IMR-90 (cell line): ENCODE measurements at places on chromosomes 12 and 14.

GRCh38 chr14:68942296-68943035 is 36.6 kb downstream of the ACTN1 start:
- peak overlapping the region; percentile 54 for H3K27ac ChIP-seq
- H3K27me3 ChIP-seq, result no peaks in the 10 kb centered on the region
- peaks cover 75% of the 10 kb centered on the region for H3K4me1 ChIP-seq
- peaks cover 27% of the 10 kb centered on the region for H3K36me3 ChIP-seq

GRCh38 chr14:91202234-91202974 is 42.1 kb downstream of the GPR68 start:
- H3K4me3 ChIP-seq, result no peak overlapping the region
- no peaks in the 10 kb centered on the region for H3K27me3 ChIP-seq
- no peak for DNase-seq
- H3K27ac ChIP-seq, result no peak overlapping the region
- peaks cover 14% of the 10 kb centered on the region for H3K36me3 ChIP-seq

DNA sequence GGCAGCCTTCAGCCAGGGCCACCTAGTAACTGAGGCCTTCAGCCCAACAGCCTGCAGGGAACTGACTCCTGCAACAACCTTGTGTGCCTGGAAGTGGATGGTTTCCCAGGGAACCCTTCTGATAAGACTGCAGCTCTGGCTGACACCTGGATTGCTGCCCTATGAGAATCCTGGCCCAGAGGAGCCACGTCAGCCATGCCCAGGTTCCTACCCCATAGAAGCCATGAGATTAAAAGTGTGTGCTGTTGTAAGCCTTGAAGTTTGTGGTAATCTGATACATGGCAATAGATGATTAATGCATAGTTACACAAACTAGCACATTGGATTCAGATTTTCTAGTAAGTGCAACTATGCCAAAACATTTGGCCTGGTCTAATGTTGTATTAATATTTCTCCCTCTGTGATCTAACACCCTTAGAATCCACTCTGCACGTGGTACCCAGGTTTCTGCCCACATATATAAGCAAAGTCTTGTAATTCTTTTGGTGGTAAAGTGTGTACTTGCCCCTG is 64.8 kb upstream of the BEGAIN start:
- peaks cover 15% of the 10 kb centered on the region; the same call in 1 of the 2 replicates for H3K4me1 ChIP-seq
- H3K36me3 ChIP-seq, result no peaks in the 10 kb centered on the region
- no peak overlapping the region for H3K4me3 ChIP-seq
- peak overlapping the region; percentile 5; the same call in 1 of the 2 replicates for H3K27ac ChIP-seq
- H3K27me3 ChIP-seq, result peaks cover 21% of the 10 kb centered on the region

DNA sequence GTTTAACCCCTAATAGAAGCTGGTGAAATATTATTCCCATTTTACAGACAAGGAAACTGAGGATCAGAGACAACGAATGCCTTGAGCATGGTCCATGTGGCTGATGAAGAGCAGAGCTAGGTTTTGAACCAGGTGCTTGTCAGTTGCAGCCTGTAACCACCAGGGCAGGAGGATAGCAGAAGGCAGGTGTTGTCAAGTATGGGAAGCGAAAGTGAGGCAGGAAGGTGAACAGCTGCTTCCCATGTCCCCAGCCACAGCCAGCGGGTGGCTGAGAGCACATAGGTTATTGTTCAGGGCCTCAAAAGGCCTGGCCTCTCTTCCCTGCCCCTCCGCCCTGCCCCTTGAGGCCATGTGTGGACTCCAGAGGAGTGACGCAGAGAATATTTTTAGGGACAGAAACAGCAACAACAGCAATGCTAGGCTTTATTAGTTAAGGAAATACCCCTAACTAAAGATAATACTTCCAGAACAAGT is 39.6 kb downstream of the IQSEC3 start:
- H3K27me3 ChIP-seq, result peaks cover 32% of the 10 kb centered on the region
- H3K4me3 ChIP-seq, result no peak overlapping the region
- no peaks in the 10 kb centered on the region for H3K36me3 ChIP-seq

- no peak overlapping the region for H3K27ac ChIP-seq
- H3K4me1 ChIP-seq, result no peaks in the 10 kb centered on the region
- DNase-seq, result no peak
- no peaks in the 10 kb centered on the region for H3K27me3 ChIP-seq
- no peaks in the 10 kb centered on the region for H3K36me3 ChIP-seq
These were observed 68.9 kb upstream of the BBS10 start for GRCh38 chr12:76417116-76417515.

- H3K27me3 ChIP-seq, result no peaks in the 10 kb centered on the region
- no peak overlapping the region for H3K27ac ChIP-seq
- H3K4me3 ChIP-seq, result no peak overlapping the region
- peaks cover 9% of the 10 kb centered on the region for H3K36me3 ChIP-seq
- peaks cover 13% of the 10 kb centered on the region for H3K4me1 ChIP-seq
These were observed 107.1 kb downstream of the GPR135 start for GRCh38 chr14:59358102-59358501.

- no peak for DNase-seq
- H3K36me3 ChIP-seq, result no peaks in the 10 kb centered on the region
- H3K27me3 ChIP-seq, result no peaks in the 10 kb centered on the region
- H3K4me3 ChIP-seq, result no peak overlapping the region
- H3K4me1 ChIP-seq, result no peaks in the 10 kb centered on the region
These were observed 397.4 kb downstream of the ADAMTS20 start for GRCh38 chr12:43154498-43155045.

DNA sequence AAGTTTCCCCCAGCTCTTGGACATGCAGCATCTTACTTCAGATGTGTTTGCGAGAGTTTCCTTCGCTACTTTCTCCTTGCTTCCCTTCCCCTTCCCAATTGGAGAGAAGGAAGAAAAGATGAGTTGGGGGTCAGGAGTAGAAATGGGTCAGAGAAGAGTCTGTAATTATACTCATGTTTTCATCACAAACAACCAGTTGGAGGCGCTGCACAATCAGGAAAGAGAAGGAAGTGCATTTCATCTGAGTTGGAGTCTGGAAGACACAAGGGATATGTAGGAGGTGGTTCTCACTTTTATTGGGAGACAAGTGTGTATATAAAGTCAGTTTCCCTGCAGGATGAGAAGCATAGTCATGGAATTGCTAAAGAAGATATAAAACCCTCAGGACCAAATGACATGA is 31.3 kb upstream of the VSX2 start:
- H3K4me3 ChIP-seq, result no peak overlapping the region
- no peaks in the 10 kb centered on the region for H3K4me1 ChIP-seq
- no peak overlapping the region for H3K27ac ChIP-seq

GRCh38 chr12:110199339-110200123 is 75.4 kb downstream of the IFT81 start:
- H3K27me3 ChIP-seq, result no peaks in the 10 kb centered on the region
- peaks cover 7% of the 10 kb centered on the region for H3K4me1 ChIP-seq
- H3K36me3 ChIP-seq, result peaks cover 6% of the 10 kb centered on the region
- H3K4me3 ChIP-seq, result no peak overlapping the region
- peak; percentile 78 for DNase-seq

- H3K27ac ChIP-seq, result no peak overlapping the region
- no peak for DNase-seq
- no peaks in the 10 kb centered on the region for H3K4me1 ChIP-seq
- H3K27me3 ChIP-seq, result no peaks in the 10 kb centered on the region
- H3K4me3 ChIP-seq, result no peak overlapping the region
These were observed 253.3 kb downstream of the SLC15A4 start for GRCh38 chr12:128570191-128571065.

DNA sequence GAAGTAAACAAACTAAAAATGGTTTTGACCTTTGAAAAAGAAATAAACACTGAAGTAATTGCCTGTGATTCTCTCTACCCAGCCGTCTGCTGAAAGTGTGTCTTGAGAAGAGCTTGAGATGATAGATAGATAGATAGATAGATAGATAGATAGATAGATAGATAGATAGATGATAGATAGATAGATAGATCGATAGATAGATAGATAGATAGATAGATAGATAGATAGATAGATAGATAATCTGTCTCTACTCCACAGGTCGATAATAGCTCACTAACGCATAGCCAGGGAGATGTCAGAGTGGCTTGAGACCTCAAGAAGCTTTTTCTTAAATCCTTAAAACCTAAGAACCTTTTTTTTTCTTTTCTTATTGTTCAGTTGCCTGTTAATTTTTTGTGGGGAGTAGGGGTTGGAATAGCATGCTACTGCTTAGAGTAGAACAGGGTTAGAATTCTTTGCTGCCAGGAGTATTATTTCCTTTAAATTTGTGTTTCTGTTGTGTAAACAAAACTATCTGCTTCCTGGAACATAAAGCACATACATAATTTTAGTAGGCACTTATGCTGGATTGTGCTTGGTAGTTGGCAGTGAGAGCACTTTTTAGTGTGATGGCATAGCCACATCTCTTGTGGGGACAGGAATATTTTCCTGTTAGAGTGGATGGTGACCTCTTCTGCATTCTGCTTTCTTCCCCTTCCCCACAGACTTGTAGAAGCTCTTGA is 169.5 kb downstream of the FBXL14 start:
- H3K27ac ChIP-seq, result no peak overlapping the region
- H3K4me1 ChIP-seq, result peaks cover 4% of the 10 kb centered on the region
- DNase-seq, result no peak
- no peaks in the 10 kb centered on the region; the same call in 1 of the 2 replicates for H3K36me3 ChIP-seq

DNA sequence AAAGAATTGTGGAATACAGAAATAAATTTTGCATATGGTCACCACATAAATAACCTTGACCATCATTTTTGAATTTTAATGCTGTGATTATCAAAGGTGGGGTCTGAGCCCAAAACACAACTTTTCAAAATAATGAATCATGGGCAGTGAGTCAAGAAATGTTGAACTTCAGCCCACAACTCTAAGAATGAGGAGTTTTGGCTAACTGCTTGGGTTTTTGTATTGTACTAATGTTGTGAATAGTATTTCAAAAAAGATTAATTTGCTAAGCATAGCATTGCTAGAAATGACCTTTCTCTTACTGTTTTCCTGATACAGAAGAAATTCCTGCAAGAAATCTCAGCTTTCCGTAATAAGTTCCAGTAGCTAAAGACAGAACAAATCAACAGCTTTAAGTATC is 24.4 kb upstream of the YARS2 start:
- no peaks in the 10 kb centered on the region for H3K27me3 ChIP-seq
- H3K4me3 ChIP-seq, result no peak overlapping the region

- H3K4me3 ChIP-seq, result no peak overlapping the region
- H3K27ac ChIP-seq, result no peak overlapping the region
- no peaks in the 10 kb centered on the region for H3K4me1 ChIP-seq
- no peaks in the 10 kb centered on the region for H3K27me3 ChIP-seq
These were observed 290.4 kb upstream of the TBX3 start for GRCh38 chr12:114974333-114974732.

DNA sequence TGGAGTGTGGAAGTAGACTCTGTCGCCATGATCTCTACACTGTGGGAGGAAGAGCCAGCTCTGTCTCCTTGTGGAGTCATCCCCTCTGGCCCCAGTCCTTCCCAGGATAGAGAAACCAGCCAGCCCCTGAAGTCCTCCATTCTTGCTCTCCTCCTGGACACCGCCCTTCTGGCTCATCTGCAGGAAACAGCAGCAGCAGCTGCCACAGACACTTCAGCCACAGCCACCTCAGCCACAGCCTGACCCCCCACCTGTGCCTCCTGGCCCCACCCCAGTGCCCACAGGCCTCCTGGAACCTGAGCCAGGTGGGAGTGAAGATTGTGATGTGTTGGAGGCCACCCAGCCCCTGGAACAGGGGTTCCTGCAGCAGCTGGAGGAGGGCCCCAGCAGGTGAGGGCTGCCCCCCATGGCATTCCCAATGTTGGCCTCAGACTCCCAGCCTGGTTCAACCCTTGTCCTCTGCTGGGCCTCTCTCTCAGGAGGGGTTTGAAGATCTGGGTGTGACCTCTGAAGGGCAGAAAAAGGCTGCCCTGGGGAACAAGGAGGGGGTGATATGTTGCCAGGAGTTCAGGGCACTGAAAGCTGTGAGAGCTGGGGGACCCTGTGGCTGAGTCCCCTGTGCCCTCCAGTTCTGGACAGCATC is 10.5 kb downstream of the PRPF40B start:
- H3K4me3 ChIP-seq, result no peak overlapping the region
- H3K4me1 ChIP-seq, result peaks cover 5% of the 10 kb centered on the region; the same call in 1 of the 2 replicates
- no peaks in the 10 kb centered on the region for H3K27me3 ChIP-seq
- H3K27ac ChIP-seq, result no peak overlapping the region
- peaks cover 19% of the 10 kb centered on the region for H3K36me3 ChIP-seq

DNA sequence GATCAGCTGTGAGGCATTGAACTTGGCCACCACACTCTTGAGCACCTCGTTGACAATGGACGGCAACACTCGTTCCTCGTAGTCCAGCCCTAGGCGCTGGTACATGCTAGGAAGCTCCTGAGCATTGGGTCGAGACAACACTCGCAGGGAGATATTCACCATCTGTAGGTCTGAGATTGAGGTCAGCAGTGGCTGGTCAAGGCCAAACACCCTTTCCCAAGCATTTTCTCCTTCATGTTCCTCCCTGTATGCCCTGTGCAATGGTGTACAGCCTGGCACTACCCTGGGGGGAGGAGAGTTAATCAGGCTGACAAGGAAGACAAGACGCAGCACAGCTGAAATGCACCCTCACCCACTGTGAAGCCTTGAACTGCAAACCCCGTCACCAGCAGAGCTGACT is 2.0 kb downstream of the PHB2 start:
- peaks cover 4% of the 10 kb centered on the region for H3K4me1 ChIP-seq
- no peak overlapping the region for H3K4me3 ChIP-seq
- no peak for DNase-seq
- H3K27me3 ChIP-seq, result no peaks in the 10 kb centered on the region
- no peak overlapping the region for H3K27ac ChIP-seq

- no peaks in the 10 kb centered on the region for H3K27me3 ChIP-seq
- DNase-seq, result no peak
- no peak overlapping the region for H3K4me3 ChIP-seq
- no peak overlapping the region for H3K27ac ChIP-seq
- no peaks in the 10 kb centered on the region for H3K36me3 ChIP-seq
- no peaks in the 10 kb centered on the region for H3K4me1 ChIP-seq
These were observed 10.7 kb downstream of the PAWR start for GRCh38 chr12:79680051-79680450.

GRCh38 chr14:55297611-55298499 is 26.6 kb downstream of the FBXO34 start:
- H3K36me3 ChIP-seq, result peaks cover 6% of the 10 kb centered on the region
- no peak overlapping the region for H3K27ac ChIP-seq
- peaks cover 4% of the 10 kb centered on the region; the same call in 1 of the 2 replicates for H3K4me1 ChIP-seq
- H3K27me3 ChIP-seq, result no peaks in the 10 kb centered on the region
- DNase-seq, result no peak

DNA sequence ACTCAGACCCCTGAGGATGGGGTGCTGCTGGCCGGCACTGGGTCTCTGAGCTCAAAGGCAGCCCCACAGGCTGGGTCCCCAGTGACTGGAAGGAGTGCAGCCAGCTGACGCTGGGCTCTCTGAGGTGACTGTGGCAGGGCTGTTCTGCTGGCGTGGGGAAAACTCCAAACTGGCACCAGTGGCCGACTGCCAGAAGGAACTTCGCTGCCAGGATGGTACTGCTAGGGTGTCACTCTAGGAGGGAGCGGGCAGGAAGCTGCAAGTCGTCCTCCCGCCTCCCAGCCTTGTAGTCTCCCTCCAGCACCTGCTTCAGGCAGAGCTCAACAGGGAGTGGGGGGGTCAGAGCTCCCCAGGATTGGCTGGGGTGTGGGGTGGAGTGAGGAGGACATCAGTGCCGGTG is 41.3 kb downstream of the CDC42BPB start:
- no peaks in the 10 kb centered on the region for H3K27me3 ChIP-seq
- peaks cover 17% of the 10 kb centered on the region for H3K4me1 ChIP-seq
- no peak overlapping the region for H3K27ac ChIP-seq

- peak; percentile 61 for DNase-seq
- no peaks in the 10 kb centered on the region for H3K36me3 ChIP-seq
- no peaks in the 10 kb centered on the region; the same call in 1 of the 2 replicates for H3K27me3 ChIP-seq
- no peak overlapping the region for H3K27ac ChIP-seq
These were observed 70.8 kb downstream of the KCNA5 start for GRCh38 chr12:5114436-5114835.
